Fibroblast of lung (primary cell): ENCODE measurements at places on chromosomes 1 and 21. TPM values are rescaled to one million over a fixed set of nuclear protein-coding genes. Genes with fewer than 3 reads are reported as not detected.
A peak's percentile ranks its signal among the peaks of the same experiment; 100 is the strongest.

DNA sequence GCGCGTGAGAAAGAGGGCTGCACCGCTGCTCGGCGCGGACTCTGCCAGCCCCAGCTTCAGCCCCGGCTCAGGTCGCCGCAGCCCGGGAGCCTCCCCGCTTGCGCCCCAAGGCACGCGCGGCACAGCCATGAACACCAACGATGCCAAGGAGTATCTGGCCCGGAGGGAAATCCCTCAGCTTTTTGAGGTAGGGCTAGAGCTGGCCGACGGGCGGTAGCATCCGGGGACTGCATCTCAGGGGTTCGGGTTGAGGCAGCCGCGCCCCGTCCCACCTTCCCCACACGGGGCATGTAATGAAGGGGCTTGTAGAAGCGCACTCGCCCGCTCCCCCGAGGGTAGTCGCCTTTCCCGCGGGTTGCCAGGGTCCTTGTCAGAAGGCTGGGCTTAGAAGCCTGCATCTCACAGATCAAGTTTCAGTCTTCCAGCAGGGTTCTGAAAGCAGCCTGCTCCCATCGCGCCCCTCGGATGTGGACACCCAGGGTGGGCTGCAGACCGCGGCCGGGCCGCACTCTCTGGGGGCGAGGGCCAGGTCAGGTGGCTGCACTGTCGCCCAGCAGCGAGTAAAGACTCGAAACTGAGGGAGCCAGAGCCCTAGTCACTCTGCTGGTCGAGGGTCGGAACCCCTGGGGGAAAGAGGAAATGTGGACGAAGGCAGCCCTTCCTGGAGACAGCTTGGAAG is 507 bp downstream of the AK5 start:
- DNase-seq, result peak; percentile 22
- H3K4me1 ChIP-seq, result peaks cover 7% of the 10 kb centered on the region
- peak overlapping the region; percentile 90 for H3K4me3 ChIP-seq
- H3K27me3 ChIP-seq, result no peaks in the 10 kb centered on the region

GRCh38 chr1:27598295-27598687 is 5.7 kb downstream of the AHDC1 start:
- no peak for DNase-seq
- H3K4me1 ChIP-seq, result peaks cover 60% of the 10 kb centered on the region
- no peak overlapping the region for H3K27ac ChIP-seq
- no peaks in the 10 kb centered on the region for H3K27me3 ChIP-seq
- no peak overlapping the region for H3K4me3 ChIP-seq

DNA sequence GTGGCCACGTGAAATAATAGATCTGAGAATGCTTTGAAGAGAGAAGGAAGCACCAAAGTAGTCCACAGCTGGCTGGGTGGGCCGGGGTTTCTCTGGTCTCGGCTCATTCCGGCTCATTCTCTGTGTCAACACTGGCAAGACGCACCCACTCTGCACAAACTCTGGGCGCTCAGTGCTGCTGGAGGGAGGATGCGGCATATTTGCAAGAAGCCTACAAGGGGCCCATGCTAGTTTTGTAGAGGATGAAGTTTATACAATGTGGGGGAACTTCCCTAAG is 28.8 kb upstream of the TMPRSS2 start:
- H3K27ac ChIP-seq, result no peak overlapping the region
- DNase-seq, result no peak
- no peaks in the 10 kb centered on the region for H3K36me3 ChIP-seq
- H3K27me3 ChIP-seq, result peaks cover 3% of the 10 kb centered on the region
- H3K4me3 ChIP-seq, result no peak overlapping the region

GRCh38 chr1:48596046-48596445 is 124.0 kb upstream of the SPATA6 start:
- no peaks in the 10 kb centered on the region for H3K27me3 ChIP-seq
- no peaks in the 10 kb centered on the region for H3K36me3 ChIP-seq
- H3K27ac ChIP-seq, result no peak overlapping the region

DNA sequence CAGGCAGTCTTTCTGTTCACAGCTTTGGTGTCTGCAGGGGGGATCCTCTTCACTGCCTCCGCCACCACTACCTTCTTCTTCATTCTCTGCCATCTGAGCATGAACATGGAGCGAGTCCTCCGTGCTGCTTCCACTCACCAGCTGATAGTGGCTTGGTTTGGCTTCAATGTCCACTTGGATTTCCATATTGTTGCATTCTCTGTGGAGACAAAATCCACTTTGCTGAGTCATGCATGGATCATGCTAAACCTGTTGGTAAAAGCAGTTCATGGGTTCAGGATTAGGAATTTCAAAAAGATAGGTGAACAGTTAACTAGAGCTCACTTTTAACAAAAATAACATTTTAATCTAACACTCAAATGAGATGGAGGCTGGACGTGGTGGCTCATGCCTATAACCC is 27.5 kb downstream of the RNF19B start:
- H3K27me3 ChIP-seq, result no peaks in the 10 kb centered on the region
- no peak overlapping the region for H3K27ac ChIP-seq
- peaks cover 11% of the 10 kb centered on the region for H3K4me1 ChIP-seq

DNA sequence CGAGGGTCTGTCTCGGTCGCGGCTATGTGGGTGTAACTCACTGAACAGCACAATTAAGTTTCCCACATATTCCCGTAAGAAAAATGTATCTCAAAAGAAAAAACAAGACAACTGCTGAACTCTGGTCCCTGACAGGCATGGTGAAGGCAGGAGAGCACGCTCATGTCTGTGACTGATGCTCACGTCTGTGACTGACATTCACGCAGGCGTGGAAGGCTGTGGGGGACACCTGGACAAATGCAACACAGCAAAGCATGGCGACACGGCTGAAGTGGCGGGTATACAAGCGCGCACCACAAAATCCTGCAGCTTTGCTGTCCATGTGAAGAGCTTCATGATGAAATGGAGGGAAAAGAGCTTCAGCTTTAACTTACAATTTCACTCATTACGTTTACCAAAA is 6.0 kb downstream of the PTTG1IP start:
- no peak overlapping the region for H3K4me3 ChIP-seq
- no peak for DNase-seq
- peaks cover 42% of the 10 kb centered on the region for H3K4me1 ChIP-seq
- no peak overlapping the region for H3K27ac ChIP-seq

DNA sequence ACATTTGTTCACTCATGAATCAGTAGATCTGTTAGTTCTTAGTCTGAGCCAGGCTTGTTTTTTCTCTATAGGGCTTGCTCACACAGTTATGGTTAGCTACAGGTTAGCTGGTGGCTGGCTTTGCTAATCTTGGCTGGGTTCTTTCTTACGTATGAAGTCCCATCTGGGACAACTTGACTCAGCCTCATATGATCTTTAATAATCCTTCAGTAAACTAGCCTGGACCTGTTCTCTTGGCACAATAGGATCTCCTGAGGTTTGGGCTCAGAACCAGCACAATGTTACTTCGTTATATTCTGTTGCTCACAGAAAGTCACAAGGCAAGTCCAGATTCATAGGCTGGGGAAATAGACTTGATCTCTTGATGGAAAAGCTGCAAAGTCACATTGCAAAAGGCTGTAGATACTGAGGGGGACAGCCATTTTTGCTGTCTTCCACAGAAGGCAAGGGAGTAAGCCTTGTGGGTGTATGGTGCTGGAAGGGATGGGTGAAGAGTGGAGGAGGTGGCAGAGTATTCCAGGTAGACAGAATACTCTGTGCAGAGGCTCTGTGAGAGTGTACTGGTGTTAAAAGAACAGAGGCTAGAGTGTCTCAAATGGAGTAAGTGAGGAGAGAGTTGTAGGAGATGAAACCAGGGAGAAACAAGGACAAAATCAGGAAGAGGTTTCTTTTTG is 24.4 kb downstream of the EFCAB7 start:
- no peak overlapping the region for H3K4me3 ChIP-seq
- DNase-seq, result peak; percentile 25
- no peak overlapping the region for H3K27ac ChIP-seq
- H3K36me3 ChIP-seq, result no peaks in the 10 kb centered on the region

DNA sequence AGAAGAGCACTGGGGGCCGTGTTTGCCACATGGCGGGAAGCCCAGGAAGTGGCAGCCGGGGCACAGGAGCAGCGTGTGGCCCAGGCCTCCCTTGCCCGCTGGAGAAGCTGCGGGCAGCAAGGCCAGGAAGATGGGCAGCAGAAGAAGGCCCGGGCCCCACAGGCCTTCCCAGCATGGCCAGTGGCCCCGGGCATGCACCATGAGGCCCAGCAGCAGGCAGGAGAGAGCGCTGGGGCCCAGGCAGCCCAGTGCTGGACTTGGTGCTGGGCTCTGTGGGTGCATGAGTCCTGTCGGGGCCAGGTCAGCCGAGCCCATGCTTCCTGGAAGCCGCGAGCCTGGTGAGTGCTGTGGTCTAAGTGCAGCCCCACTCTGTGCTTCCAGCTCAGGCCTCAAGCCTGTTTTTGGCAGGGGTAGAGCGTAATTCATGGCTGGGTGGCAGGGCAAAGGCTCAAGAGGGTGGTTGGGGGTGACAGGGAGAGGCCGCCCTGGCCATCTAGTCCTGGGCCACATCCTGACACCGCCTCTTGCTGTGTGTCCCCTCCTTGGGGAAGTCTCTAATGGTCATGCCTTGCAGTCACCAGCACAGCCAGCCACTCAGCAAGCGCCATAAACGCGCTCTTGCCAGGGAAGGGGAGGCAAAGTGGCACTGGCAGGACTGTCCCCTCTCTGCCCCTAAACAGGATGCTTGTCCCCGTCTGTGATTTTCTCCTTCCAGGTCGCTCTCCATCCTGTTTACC is 21.3 kb downstream of the MTHFR start:
- H3K36me3 ChIP-seq, result peaks cover 10% of the 10 kb centered on the region
- H3K4me3 ChIP-seq, result no peak overlapping the region
- no peaks in the 10 kb centered on the region for H3K27me3 ChIP-seq
- DNase-seq, result no peak
- H3K27ac ChIP-seq, result no peak overlapping the region

DNA sequence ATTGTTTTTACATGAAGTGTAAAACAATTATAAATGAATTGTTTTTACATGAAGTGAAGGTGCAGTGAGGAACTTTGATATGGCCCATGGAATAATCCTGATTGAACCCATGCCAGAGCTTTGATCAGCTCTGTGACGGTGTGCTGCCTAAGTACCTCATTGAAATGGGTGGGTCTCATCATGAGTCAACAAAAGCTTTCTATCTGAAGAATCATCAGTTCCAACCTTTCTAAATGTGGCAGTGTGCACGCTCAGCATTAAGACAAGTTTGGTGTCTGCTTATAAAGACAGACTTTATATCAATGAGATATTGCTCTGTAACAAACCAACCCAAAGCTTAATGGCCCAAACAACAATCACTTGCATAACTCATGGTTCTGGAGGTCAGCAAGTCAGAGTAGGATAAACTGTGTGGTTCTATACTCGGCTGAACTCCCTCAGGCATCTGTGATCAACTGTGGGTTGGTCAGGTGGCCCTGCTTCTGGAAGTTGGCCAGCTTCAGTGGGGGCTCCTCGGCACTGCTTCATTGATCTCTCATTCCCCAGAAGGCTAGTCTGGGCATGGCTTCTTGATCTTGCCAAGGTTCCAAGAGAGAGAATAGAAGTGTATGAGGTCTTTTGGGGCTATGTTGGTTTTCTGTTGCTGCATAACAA is 258.0 kb downstream of the LTN1 start:
- H3K27me3 ChIP-seq, result no peaks in the 10 kb centered on the region
- no peaks in the 10 kb centered on the region for H3K36me3 ChIP-seq
- H3K27ac ChIP-seq, result no peak overlapping the region
- H3K4me1 ChIP-seq, result peaks cover 3% of the 10 kb centered on the region
- no peak overlapping the region for H3K4me3 ChIP-seq

DNA sequence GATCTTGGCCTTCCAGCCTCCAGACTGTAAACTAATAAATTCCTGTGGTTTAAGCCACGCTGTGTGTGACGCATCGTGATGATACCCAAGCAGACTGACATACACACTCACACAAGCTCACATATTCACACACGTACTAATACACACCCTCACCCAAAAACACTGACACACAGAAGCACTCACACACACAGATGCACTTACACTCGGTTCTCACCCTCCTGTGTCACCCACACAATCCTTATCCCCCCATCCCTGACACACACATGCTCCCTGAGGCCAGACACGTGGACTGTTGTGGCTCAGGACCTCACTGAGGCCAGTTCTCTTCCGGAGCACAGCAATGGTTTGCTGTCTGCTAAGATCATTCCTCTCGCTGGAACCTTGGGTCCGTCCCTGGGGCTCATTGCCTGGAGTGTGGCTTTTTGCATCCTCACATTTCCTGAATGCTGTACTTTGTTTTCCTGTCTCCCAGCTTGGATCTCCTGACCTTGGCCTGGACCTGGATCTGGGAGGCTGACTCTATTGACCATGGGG is 76.9 kb upstream of the LYST start:
- peak overlapping the region; percentile 24 for H3K27ac ChIP-seq
- DNase-seq, result peak; percentile 97
- H3K27me3 ChIP-seq, result no peaks in the 10 kb centered on the region
- H3K4me3 ChIP-seq, result no peak overlapping the region
- peaks cover 18% of the 10 kb centered on the region for H3K4me1 ChIP-seq

DNA sequence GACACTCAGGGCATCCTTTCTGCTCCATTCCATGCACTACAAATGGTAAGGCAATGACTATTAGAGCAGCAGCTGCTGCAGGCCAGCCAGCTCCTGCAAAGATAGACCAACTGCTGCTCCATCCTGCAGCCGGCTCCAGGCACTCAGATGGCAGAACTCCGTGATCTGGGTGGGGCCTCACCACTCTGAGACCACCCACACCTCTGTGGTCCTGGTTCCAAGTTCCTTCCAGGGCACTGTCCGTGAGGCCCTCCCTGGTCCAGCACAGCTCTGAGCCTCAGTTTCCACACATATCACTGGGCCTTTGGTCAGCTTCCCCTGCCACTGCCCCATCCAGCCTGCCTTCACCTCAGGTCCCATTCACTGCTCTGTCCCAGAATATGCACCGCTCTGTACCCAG is 114.7 kb downstream of the DMRTB1 start:
- no peak for DNase-seq
- no peak overlapping the region for H3K4me3 ChIP-seq
- H3K4me1 ChIP-seq, result no peaks in the 10 kb centered on the region

- no peak overlapping the region for H3K27ac ChIP-seq
- H3K36me3 ChIP-seq, result no peaks in the 10 kb centered on the region
- no peaks in the 10 kb centered on the region for H3K4me1 ChIP-seq
- peaks cover 3% of the 10 kb centered on the region for H3K27me3 ChIP-seq
- no peak overlapping the region for H3K4me3 ChIP-seq
These were observed 2.4 kb upstream of the SLC44A3 start for GRCh38 chr1:94817712-94818111.

DNA sequence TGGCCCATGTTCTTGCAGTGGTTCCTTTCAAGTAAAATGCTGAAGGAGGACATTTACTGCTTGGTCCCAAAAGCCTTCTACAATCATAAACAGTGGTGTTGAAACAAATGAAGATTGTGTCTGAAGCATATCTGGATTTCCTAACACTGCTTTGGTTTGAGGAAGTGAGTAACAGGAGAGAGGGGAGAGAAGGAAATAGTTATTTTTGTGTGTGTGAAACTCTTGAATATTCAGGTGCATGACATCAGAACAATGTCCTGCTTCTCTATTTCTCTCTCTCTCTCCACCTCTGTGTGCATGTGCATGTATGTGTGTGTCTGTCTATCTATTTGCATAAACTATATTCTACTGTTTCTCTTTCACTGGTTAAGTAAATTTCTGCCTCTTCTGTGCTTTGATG is 61.4 kb upstream of the TNFSF18 start:
- peaks cover 2% of the 10 kb centered on the region for H3K4me1 ChIP-seq
- no peak overlapping the region for H3K4me3 ChIP-seq
- no peaks in the 10 kb centered on the region for H3K36me3 ChIP-seq

- H3K36me3 ChIP-seq, result no peaks in the 10 kb centered on the region
- H3K4me3 ChIP-seq, result no peak overlapping the region
- no peaks in the 10 kb centered on the region for H3K4me1 ChIP-seq
- DNase-seq, result peak; percentile 12
- H3K27me3 ChIP-seq, result no peaks in the 10 kb centered on the region
- no peak overlapping the region for H3K27ac ChIP-seq
These were observed 132.2 kb downstream of the GLUL start for GRCh38 chr1:182259229-182259872.

Gene SPRR2F
- total RNA-seq, result not detected in 2 replicates

Gene RNU1-1
- total RNA-seq, result under 0.01 and 3,997 TPM in 2 replicates

Gene CR1L
- under 0.01 TPM in 1 of 2 replicates, not detected in the other for total RNA-seq

Gene NBPF1
- 50.3 and 92.3 TPM in 2 replicates for total RNA-seq

Gene LCE2C
- not detected in 2 replicates for total RNA-seq
